ENCODE measurements at places on chromosomes 4 and X.

GRCh38 chr4:6110681-6111353 lies 89.5 kb downstream of the JAKMIP1 start:
- no peak for DNase-seq

DNA sequence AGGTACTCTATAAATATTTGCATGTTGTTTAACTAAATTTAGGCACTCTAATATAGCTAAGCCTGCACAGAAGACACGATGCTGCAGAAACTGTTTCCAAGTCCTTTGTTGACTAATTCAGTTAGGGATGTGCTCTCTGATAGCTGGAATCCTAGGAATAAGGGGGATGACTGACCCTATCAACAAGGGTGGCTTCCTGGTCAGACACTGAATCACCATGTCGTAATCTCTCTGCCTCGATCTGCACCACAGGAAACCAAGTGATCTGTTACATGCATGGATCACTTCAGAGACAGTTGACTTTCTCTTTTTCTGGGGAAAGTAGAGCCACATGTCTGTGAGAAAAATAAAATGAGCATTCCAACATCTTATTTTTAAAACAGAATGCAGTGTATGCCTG lies 169.1 kb downstream of the GUCY2F start:
- no peak for DNase-seq

DNA sequence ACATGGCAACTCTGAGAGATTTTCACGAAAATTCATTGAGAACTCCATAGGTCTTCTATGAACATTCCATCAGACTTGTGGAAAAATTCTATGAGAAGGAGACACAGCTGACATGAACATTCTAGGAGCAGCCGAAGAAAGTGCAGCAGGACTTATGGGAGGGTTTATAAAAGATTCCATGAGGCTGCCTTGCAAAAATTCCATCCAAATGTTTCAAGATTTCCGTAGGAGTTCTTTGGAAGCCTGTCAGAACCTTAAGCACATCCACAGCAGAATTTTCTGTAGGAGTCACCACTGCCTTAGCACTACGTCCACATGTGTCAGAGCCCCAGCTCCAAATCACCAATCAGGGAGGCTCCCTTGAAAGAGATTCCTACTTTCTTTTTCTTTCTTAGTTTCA lies 67.0 kb upstream of the MSX1 start:
- DNase-seq = no peak

GRCh38 chr4:19128176-19128575 lies 1106.6 kb upstream of the LCORL start:
- no peak for DNase-seq

DNA sequence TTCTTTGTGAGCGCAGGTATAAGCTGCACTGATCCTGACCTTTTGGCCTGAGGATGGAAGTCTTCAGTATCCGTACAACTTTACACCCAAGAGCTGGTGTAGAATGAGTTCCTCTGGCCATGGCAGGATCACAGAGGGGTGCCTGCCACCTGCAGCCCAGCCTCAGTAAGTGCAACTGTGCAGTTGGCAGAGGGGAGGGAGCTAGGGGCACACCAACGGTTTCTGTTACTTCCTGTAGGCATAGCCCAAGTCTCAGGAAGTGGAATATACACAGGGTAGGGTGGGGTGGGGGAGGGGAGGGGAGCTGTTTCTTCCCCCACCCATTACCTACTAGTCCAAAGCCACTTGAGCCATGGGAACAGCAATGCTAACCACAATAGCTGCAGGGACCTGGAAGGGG lies 85.4 kb upstream of the GBA3 start:
- peak; percentile 26 for DNase-seq

DNA sequence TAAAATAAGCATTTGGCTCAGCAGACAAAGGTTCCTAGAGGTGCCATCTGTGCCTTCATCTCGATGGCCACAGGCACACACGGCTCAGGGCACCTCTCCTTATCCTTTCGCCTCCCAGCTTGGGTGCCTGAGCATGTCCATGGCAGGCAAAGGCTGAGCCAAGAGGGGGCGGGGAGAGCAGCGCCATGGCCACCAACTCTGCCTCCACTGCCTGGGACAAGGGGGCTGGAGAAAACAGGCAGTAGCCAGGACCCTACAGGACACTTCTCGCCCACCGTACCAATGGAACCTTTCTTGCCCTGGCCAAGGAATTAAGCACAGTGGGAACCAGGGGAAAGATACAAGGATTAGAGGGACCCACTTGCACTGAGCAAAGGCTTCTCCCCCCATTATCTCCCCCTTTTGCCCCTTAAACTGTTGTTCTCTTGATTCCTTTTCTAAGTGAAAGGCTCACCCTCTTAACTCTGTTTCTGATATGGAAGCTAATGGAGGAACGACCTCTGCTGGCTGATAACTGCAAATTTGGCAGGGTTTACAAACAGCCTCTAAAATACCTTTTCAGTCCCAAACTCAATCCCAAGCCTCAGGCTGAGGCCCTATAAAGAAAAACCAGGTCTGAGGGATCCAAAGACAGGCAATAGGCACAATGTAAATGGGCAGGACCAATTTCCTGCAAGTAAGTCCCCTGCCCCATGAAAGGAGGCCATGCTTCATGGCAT lies 335.2 kb downstream of the ADAM29 start:
- DNase-seq = no peak

GRCh38 chr4:163109967-163110366 lies 56.7 kb downstream of the NAF1 start:
- DNase-seq = no peak

- no peak for DNase-seq
These were observed 134.3 kb upstream of the FGF13 start for GRCh38 chrX:138845786-138846185.

DNA sequence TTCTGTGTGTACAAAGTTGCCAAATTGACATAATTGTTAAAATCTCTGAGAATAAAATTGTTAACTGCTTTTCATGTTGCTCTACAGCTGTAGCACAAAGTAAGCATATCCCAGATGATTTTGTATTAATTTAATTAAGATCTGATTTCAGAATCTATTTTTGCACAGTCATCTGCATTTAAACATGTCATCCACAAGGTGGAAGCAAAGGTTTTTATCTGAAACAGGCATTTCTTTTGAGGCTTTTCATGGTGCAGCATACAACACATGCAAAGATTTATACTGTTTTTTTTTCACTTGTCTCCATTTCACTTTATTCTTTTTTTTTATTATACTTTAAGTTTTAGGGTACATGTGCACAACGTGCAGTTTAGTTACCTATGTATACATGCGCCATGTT lies 51.2 kb downstream of the GC start:
- DNase-seq = no peak

- DNase-seq = no peak
These were observed 14.8 kb downstream of the NAT8L start for GRCh38 chr4:2073808-2074481.

DNA sequence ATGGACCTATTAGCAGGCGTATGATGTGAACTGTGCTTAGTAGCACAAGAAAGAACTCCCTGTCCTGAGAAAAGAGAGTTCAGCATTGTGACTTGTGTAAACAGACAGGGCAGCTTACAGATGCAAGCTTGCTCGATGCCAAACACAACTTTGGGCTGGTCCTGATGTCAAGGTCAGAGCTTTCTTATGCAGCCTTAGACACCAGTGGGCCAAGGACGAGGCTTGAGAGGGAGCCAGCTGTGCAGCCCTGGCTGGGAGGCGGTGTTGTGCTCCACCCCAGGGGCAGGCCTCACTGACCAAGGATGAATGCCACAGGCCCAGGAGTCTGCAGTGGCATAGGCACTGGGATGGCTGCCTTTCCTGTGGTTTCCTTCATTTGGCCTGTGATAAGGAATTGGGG lies 35.4 kb downstream of the JADE1 start:
- DNase-seq = no peak

- DNase-seq = no peak
These were observed 93.8 kb downstream of the ELOVL6 start for GRCh38 chr4:110104661-110105060.
